ENCODE measurements at places on chromosomes 16 and 17. TPM values are rescaled to one million over a fixed set of nuclear protein-coding genes. Genes with fewer than 3 reads are reported as not detected.
A peak's percentile ranks its signal among the peaks of the same experiment; 100 is the strongest.

DNA sequence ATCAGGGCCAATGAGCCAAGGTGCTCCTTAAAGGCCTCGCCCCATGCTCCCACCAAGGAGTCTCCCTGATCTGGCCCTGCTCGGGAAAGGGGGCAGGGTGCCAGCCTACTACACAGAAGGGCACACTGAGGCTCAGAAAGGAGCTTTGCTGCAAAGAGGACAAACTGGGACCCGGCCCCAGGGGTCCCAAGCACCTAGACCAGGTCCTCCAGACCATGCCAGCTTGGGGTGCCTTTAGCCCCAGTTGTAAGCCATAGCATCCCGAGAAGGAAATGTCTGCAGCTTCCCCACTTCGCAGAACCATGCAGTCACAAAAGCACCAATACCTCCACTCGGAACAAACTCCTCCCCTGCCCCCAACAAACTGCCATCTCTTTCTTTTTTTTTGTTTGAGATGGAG is 74.8 kb upstream of the CDC42EP4 start:
- H3K4me1 ChIP-seq: peaks cover 5% of the 10 kb centered on the region
- no peak overlapping the region for H3K27ac ChIP-seq
- no peak overlapping the region for H3K4me3 ChIP-seq

DNA sequence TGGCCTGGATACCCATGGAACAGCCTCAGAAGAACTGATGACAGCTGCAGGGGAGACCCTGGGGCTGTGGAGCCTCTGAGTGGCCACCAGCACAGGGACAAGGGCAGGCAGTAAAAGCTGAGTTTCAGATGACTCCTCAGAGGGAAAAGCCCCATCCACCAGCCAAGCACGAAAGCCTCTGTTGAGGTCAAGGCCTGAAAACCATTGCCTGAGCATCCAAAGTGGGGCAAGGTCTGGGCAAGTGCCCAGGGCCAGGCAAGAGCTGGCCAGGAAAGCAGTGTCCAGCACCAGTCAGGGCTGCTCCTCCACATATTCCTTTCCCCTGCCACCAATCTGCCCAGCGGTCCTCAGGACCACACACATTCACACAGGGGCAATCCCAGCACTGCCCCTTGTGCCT is 16.4 kb downstream of the ATP6V0D1 start:
- H3K4me3 ChIP-seq: no peak overlapping the region
- H3K27ac ChIP-seq: no peak overlapping the region
- H3K27me3 ChIP-seq: no peaks in the 10 kb centered on the region

DNA sequence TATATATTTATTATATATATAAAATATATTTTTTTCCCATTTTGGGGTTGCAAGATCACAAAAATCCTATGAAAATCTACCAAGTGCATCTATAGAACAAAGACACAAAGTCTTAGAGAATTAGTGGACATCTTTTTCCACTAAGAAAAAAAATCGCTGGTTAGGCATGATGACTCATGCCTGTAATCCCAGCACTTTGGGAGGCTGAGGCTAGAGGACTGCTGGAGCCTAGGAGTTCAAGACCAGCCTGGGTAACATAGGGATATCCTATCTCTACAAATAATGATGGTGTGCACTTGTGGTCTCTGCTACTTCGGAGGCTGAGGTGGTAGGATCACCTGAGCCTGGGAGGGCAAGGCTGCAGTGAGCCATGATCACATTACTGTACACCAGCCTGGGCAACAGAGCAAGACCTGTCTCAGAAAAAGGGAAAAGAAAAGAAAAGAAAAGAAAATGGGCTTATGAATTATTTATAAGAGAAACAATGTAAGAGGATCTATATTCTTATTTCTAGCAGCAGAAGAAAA is 185.1 kb upstream of the PSMD7 start:
- no peak overlapping the region for H3K27ac ChIP-seq
- no peak for DNase-seq
- H3K27me3 ChIP-seq: no peaks in the 10 kb centered on the region
- H3K4me3 ChIP-seq: no peak overlapping the region
- no peaks in the 10 kb centered on the region for H3K4me1 ChIP-seq

DNA sequence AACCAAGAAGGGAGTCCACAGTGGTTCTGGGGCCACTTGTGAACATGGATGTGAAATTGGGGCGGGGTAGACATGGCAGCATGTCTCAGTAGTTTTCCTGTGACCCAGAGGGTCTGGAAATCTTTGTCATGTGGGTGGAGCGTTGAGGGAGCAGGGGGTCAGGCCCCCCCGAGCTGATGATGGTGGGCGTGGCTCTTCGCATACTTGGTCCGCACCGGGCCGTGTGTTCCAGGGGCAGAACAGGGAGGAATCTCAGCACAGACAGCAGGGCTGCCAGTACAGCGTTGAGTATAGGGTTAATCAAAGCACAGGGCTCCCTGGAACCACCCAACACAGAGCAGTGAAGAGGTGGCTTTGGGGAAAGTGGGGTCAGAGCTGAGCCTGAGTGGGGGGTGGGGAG is 267.5 kb downstream of the SEC14L1 start:
- H3K4me1 ChIP-seq: peaks cover 87% of the 10 kb centered on the region
- peaks cover 19% of the 10 kb centered on the region for H3K27me3 ChIP-seq
- no peak for DNase-seq
- peak overlapping the region; percentile 25 for H3K4me3 ChIP-seq
- H3K36me3 ChIP-seq: peaks cover 45% of the 10 kb centered on the region

DNA sequence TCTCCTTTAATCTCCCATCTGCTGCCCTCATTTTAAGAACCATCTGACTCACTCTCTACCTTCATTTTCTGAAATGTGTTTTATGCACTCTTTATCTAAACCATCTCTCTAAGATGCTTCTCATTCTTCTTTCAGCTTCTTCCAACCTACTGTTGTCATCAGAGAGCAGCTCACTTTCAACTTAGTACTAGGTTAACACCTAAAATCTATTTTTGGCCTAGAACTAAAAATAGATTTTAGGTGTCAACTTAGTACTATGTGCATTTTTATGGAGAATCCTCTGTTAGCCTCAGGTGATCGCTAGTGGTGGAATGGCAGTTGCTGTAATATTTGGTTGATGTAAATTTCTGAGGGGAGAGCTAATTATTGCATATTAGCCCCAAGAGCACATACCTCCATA is 277.1 kb downstream of the KCNJ2 start:
- H3K4me1 ChIP-seq: no peaks in the 10 kb centered on the region
- H3K4me3 ChIP-seq: no peak overlapping the region
- DNase-seq: no peak
- no peaks in the 10 kb centered on the region for H3K27me3 ChIP-seq

GRCh38 chr17:13365331-13365730 is 236.4 kb downstream of the HS3ST3A1 start:
- peak overlapping the region; percentile 43 for H3K27ac ChIP-seq
- no peak for DNase-seq
- H3K4me3 ChIP-seq: no peak overlapping the region
- no peaks in the 10 kb centered on the region for H3K36me3 ChIP-seq
- H3K4me1 ChIP-seq: peaks cover 50% of the 10 kb centered on the region

DNA sequence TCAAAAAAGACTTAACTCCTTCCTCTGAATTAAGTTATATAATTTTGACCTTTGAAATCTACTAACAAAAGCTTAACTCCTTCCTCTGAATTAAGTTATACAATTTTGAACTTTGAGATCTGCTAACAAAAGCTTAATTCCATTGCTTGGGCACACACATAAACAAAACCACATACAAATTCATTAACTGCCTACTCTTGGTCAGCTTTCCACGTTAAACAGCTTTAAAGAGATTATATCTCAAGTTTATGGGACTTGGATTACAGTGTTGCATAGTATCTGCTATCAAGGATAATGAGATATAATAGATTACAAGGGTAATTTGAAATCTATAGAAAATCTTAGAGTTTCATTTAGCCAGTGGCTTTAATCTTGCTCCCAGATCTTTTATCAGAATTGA is 23.5 kb downstream of the COX10 start:
- peaks cover 61% of the 10 kb centered on the region for H3K4me1 ChIP-seq
- H3K27ac ChIP-seq: peak overlapping the region; percentile 80
- no peaks in the 10 kb centered on the region for H3K27me3 ChIP-seq
- peaks cover 4% of the 10 kb centered on the region for H3K36me3 ChIP-seq
- H3K4me3 ChIP-seq: peak overlapping the region; percentile 40

DNA sequence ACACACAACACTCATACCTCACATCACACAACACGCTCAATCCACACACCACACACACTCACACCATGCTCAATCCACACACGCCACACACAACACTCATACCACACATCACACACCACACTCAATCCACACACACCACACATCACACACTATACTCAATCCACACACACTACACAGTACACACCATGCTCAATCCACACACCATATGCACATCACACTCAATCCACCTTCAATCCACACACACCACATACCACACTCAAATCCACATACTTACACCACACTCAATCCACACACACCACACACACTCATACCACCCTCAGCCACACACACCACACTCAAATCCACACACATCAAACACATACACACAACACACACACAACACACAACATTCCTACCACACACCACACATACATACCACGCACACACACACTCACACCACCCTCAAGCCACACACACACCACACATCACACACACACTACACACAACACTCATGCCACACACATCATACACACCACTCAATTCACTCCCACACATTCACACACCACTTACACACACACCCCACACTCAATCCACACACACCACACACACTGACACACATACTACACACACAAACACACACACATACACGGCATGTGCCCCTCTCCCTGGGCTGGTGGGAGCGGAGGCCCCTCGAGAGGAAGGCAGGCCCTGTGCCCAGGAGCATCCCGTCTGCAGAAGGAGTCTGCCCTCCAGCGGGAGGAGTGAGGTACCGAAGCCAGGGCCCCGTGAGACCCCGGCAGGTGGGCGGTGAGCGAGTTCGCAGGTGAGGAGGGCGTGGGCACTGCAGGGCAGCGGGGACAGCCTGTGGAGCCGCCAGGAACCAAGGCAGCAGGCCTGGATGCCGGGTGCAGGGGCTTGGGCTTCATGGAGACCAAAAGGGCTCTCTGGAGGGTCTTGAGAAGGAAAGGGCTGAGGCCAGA is 33.1 kb upstream of the RPTOR start:
- H3K27me3 ChIP-seq: peaks cover 5% of the 10 kb centered on the region
- H3K36me3 ChIP-seq: no peaks in the 10 kb centered on the region
- no peak for DNase-seq
- H3K4me1 ChIP-seq: peaks cover 13% of the 10 kb centered on the region
- H3K4me3 ChIP-seq: no peak overlapping the region

DNA sequence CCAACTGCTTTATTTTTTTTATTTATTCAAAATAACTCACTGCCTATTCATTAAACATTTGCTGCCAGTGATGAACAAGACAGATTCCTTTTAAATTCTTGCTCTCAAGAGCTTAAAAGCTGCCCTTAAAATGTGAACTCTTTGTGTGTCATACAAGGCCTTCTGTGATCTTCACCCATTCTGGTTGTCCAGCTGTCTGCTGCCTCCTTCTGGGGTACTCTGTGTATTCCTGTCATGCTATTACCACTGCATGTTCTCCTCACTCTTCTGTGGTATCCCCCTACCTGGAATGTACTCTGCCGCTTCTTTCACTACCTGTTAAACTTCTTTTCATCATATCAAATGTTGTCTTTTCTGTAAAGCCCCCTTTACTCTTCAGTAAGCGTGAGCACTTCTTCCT is 165.8 kb downstream of the CHD9 start:
- no peak overlapping the region for H3K27ac ChIP-seq
- peak; percentile 70 for DNase-seq
- H3K36me3 ChIP-seq: peaks cover 8% of the 10 kb centered on the region
- H3K27me3 ChIP-seq: peaks cover 1% of the 10 kb centered on the region

DNA sequence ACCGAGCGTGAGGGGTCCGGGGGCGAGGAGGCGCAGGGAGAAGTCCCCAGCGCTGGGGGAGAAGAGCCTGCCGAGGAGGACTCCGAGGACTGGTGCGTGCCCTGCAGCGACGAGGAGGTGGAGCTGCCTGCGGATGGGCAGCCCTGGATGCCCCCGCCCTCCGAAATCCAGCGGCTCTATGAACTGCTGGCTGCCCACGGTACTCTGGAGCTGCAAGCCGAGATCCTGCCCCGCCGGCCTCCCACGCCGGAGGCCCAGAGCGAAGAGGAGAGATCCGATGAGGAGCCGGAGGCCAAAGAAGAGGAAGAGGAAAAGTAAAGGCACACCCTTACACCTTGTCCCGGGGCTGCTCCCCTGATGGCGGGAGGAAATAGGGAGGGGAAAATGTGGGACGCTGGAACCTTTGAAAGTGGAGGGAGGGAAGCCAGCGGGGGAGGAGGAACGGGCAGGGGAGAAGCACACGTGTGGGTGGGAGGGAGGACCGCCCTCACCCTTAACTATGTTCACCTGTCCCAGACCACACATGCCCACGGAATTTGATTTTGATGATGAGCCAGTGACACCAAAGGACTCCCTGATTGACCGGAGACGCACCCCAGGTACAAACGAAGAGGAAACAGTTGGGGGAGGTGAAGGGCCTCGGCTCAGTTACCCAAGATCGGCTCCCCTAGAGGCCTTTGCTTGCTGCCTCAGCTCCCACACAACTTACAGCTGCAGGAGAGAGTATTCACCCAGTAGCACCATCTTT is 916 bp downstream of the PAGR1 start:
- H3K4me3 ChIP-seq: peak overlapping the region; percentile 94
- peak; percentile 61 for DNase-seq

DNA sequence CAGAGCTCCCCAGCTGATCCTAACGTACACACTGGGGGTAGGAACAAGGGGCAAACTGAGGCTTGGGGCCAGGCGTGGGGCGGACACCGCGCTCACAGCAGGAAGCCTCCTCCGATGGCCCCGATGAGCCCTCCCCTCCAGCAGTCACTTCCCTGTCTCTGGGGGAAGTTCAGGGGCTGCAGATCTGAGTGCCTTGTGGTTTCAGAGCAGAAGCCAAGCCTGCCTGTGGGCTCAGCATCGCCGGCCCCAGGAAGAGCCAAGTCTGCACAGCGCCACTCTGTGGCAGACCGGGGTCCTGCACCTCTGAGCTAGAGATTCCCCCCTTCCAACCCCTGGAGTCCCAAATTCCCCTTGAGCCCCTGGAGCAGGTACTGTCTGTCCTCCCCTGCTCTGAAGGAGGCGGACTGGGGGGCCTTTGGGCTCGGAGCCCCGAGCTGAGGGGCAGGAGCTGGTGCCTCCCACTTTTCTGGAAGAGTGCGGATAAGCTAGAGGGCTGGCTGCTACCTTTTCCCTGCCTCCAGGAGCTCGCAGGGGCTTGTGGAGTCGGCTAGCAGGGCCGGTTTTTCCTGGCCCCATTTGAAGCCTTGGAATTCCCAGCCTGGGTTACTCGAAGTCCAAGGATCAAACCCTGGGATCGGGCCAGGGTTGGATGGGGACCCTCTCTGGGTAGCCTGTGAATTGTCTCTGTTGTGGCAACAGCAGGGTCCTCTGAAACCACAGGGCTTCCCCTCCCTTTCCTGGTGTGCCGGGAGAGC is 2.9 kb downstream of the GSE1 start:
- peak; percentile 50 for DNase-seq
- peaks cover 6% of the 10 kb centered on the region for H3K36me3 ChIP-seq
- H3K27ac ChIP-seq: no peak overlapping the region
- no peak overlapping the region for H3K4me3 ChIP-seq
- peaks cover 4% of the 10 kb centered on the region for H3K27me3 ChIP-seq

- H3K4me3 ChIP-seq: no peak overlapping the region
- no peaks in the 10 kb centered on the region for H3K36me3 ChIP-seq
- no peak overlapping the region for H3K27ac ChIP-seq
- peak; percentile 6 for DNase-seq
- H3K27me3 ChIP-seq: no peaks in the 10 kb centered on the region
These were observed 98.8 kb downstream of the SYCE1L start for GRCh38 chr16:77297996-77298395.

GRCh38 chr17:41965694-41966462 is 717 bp upstream of the CNP start:
- H3K4me1 ChIP-seq: peaks cover 23% of the 10 kb centered on the region
- peak overlapping the region; percentile 90 for H3K4me3 ChIP-seq
- H3K27ac ChIP-seq: peak overlapping the region; percentile 31
- peaks cover 13% of the 10 kb centered on the region for H3K36me3 ChIP-seq
- H3K27me3 ChIP-seq: peaks cover 12% of the 10 kb centered on the region
- peak; percentile 25 for DNase-seq

TIGD7 gene
- total RNA-seq: 3.4 TPM

DPEP1 gene
- not detected for total RNA-seq

NEK8 gene
- total RNA-seq: 3.6 TPM

GUCY2D gene
- total RNA-seq: not detected

OSGIN1 gene
- total RNA-seq: 8.1 TPM

All from HFFc6 (cell line).